ENCODE measurements at places on chromosomes 3 and 15.

DNA sequence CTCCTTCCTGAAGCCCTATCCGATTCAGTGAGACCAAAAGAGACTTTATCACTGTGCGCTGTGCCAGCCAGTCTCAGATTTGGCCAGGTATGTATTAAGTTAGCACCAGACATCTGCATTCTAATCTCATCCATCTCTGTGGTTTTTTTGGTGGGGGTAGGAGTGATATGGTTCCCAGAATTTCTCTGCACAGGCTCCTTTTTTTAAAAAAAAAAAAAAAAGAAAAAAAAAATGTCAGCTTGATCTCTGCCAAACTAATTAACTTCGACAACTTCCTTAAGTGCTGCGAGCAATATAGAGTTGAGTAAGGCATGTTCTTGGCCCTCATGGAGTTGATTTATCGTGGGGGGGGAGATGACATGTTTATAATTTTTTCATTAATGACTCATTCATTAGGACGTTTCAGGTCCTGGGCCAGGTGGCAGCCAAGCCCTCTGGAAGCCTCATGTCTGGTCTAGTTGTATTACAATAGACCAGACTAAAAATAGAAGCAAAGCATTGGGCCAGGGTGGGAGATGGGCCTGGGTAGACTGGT lies 12.9 kb downstream of the SLCO3A1 start:
- no peaks in the 10 kb centered on the region for H3K4me1 ChIP-seq
- DNase-seq = no peak
- H3K4me3 ChIP-seq = no peak overlapping the region
- no peaks in the 10 kb centered on the region for H3K27me3 ChIP-seq
- no peaks in the 10 kb centered on the region for H3K36me3 ChIP-seq
- peak overlapping the region; percentile 83 for H3K27ac ChIP-seq

GRCh38 chr3:134148534-134148933 lies 102.1 kb downstream of the RYK start:
- H3K4me3 ChIP-seq = no peak overlapping the region
- peaks cover 30% of the 10 kb centered on the region for H3K36me3 ChIP-seq
- H3K27ac ChIP-seq = no peak overlapping the region
- no peak for DNase-seq

DNA sequence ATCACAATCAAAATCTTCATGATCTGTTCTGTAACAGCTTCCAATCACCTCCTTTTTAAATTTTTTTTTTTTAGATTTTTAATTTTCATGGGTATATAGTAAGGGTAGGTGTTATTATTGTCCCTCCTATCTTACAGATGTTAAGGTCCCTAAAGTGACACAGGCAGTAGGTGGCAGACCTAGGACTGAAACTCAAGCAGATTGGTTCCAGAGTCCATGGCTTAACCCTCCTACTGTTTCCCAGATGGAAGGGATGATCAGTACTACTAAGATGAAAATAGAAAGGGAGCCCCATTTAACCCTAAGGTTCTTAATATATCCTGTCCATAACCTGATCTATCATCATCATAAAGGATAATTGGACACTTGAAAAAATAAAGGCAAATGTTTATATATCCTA lies 57.1 kb downstream of the CHAC1 start:
- H3K36me3 ChIP-seq = peaks cover 22% of the 10 kb centered on the region
- DNase-seq = no peak

DNA sequence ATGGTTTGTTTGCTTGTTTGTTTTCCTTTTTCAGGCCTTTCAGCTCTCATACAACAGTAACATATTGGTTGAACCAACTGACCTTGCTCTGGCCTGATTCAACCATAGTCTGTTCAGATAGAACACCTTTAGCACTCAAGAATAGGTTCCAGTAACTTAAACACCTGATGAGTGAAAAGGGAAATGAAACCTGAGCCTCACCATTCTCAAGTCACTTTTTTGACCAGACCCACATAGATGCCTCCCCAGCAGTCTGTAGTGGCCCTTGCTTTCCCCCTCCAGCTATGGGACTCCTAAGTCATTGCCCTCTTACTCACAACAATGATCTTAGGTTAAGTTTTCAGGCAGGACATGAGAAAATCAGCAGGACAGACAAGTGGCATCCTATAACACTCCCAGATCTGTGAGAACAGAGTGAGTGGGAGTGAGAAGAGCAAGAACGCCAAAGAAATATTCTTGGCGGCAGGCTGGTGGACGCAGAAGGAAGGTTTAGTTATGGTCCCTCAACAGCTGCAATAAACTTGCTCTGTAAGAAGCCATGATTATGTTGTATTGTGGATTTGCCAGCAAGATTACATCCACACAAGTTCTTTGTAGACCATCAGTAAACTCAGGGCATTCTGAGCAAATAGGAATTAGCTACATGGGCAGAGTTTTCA lies 367.5 kb downstream of the MECOM start:
- no peak overlapping the region for H3K27ac ChIP-seq
- H3K36me3 ChIP-seq = no peaks in the 10 kb centered on the region
- DNase-seq = no peak
- no peaks in the 10 kb centered on the region for H3K4me1 ChIP-seq

GRCh38 chr3:174937478-174937877 lies 78.3 kb downstream of the NAALADL2 start:
- no peaks in the 10 kb centered on the region for H3K36me3 ChIP-seq
- no peak overlapping the region for H3K27ac ChIP-seq
- no peak for DNase-seq

DNA sequence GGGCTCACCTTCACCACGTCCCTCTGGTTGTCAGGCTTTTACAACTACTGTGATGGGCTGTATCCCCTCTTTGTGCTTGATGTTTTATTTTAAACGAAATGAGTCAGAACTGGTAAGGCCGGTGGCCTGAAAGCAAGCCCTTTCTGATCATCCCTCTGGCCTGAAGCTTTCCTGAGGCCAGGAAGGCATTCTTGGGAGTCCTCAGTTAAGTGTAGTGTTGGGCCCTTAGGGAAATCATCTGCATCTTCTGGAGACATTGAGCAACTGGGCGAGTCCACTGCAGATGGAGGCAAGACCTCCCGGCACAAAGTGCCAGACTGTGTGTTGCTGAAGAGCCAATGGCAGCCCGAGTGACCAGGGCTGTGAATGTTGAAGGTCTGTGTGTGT lies 33.0 kb upstream of the AMOTL2 start:
- no peak overlapping the region for H3K27ac ChIP-seq
- H3K4me3 ChIP-seq = peak overlapping the region; percentile 49
- no peaks in the 10 kb centered on the region for H3K27me3 ChIP-seq
- no peaks in the 10 kb centered on the region for H3K36me3 ChIP-seq
- no peaks in the 10 kb centered on the region for H3K4me1 ChIP-seq
- peak; percentile 39 for DNase-seq

GRCh38 chr3:160586679-160587078 lies 21.3 kb upstream of the KPNA4 start:
- no peaks in the 10 kb centered on the region for H3K36me3 ChIP-seq
- no peak overlapping the region for H3K4me3 ChIP-seq
- no peak for DNase-seq

DNA sequence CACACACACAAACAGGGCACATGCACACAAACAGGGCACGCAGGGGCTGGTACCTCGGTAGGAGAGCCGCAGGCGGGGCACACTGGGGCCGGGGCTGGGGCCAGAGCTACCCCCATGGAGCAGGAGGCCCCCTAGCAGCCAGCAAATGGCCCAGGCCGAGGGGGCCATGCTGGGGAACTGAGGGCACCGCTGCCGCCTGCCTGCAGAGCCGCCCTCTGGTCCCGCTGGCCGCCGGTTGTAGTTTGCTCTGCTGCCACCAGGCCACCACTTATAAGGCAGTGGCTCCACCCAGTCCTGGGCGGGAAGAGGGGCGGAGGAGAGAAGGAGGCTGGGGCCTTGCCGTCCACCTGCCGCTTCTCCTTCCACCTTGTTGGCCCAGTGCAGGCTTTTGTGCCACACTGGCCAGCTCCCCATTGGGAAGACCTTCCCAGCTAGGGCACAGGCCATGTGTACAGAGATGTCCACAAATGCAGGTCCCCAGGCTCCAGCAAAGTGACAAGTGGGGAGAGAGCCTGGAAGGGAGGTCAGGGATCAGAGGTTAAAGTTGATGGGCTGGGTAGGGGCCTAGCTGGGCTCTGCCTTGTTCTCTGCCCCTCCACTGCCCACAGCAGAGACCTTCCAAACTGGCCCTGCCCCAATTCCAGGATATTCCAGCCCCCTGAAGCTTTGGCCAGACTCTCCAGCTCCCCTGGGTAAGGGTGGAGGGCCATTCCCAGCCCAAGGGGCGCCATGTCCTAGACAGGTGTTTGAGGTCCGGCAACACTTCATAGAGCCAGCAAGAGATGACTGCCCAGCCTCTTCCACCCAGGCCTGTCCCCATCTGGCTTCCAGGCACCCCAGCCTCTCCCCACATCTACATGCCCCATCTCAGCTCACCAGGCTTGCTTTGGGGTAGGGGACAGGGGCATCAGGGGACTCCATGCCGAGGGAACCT lies at the start of gene SEMA3G:
Gene SEMA3G (minus strand): TSS at position 244 of the 934 bp plus-strand sequence. CDS start 76 bp downstream, at position 168.
- peaks cover 9% of the 10 kb centered on the region for H3K4me1 ChIP-seq
- peaks cover 10% of the 10 kb centered on the region for H3K36me3 ChIP-seq
- no peak within 1 kb of the TSS for H3K27ac ChIP-seq
- no peaks in the 10 kb centered on the region for H3K27me3 ChIP-seq
- peak; percentile 69 for DNase-seq

DNA sequence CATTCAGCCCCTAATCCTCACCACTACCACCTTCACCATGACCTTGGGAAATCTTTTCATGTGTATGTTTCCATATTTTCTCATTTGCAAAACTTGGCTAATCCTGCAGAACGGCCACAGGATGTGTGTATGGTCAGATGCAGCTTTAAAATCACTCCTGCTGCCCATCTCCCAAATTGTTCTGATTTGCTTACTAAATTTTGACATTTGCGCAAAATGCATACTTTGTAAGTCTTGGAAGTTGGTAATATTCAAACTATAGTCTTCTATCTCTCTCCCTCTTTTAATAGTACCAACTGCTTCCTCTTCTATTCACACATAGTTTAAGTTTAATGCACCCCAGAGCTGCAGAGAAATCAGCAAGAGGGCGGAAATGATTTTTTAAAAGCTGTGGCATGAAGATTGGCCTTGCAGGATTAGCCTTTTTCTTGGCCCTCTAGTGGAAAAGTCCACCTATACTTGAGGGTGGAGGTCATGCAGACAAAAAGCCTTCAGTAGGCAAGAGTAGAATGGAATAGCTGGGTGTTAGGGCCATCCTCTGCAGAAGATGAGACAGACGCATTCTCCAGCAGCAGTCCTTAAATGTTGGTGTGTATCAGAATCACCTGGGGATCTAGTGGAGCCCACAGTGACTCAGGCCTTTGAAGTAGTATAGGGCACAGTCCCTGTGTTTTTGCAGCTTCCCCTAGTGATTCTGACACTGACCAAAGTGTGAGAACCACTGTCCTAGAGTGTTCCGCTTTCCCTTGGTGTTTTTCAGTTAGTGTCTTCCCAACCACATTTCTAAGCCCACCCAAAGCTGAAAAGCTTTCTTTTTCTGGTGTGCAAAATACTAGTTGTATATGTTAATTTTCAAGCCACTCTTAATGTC lies 181.7 kb downstream of the CHST2 start:
- H3K4me3 ChIP-seq = no peak overlapping the region
- H3K36me3 ChIP-seq = no peaks in the 10 kb centered on the region
- no peaks in the 10 kb centered on the region for H3K27me3 ChIP-seq
- no peak for DNase-seq

GRCh38 chr15:88625943-88626741 lies 5.0 kb downstream of the AEN start:
- H3K36me3 ChIP-seq = no peaks in the 10 kb centered on the region
- peaks cover 43% of the 10 kb centered on the region for H3K4me1 ChIP-seq
- H3K27me3 ChIP-seq = no peaks in the 10 kb centered on the region
- no peak overlapping the region for H3K4me3 ChIP-seq
- DNase-seq = no peak

DNA sequence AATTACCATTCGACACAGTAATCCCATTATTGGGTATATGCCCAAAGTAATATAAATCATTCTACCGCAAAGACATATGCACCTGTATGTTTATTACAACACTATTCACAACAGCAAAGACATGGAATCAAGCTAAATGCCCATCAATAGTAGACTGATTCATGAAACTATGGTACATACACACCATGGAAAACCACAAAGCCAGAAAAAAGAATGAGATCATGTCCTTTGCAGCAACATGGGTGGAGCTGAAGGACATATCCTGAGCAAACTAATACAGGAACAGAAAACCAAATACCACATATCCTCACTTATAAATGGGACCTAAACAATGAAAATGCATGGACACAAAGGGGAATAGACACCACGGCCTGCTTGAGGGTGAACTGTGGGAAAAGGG lies 11.1 kb upstream of the MCF2L2 start:
- no peaks in the 10 kb centered on the region for H3K27me3 ChIP-seq
- H3K4me1 ChIP-seq = no peaks in the 10 kb centered on the region
- no peak overlapping the region for H3K4me3 ChIP-seq
- no peak for DNase-seq

DNA sequence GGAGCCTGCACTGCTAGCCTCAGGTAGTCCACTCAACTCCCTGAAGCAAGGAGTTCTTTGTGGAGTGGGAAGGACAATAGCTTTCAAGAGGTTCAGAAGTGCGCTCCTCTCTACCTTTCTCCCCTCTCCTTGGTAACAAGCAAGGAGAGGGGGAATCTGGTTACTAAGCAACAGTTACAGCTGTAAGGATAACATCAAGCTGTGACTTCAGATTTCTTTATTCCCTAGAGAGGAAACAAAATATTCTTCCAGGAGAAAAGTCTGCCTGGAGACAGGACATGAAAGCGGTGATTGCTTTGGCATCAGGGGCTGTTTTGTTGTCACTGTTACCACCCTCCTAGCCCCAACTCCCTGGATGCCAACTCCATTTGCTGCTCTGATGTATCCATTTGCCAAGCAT lies 70.4 kb downstream of the TRANK1 start:
- H3K4me1 ChIP-seq = peaks cover 5% of the 10 kb centered on the region
- no peak overlapping the region for H3K27ac ChIP-seq
- DNase-seq = no peak

- H3K36me3 ChIP-seq = no peaks in the 10 kb centered on the region
- H3K4me1 ChIP-seq = no peaks in the 10 kb centered on the region
- no peak overlapping the region for H3K27ac ChIP-seq
- H3K27me3 ChIP-seq = no peaks in the 10 kb centered on the region
These were observed 13.9 kb upstream of the PODXL2 start for GRCh38 chr3:127614928-127615589.

GRCh38 chr3:158685159-158685558 lies 12.7 kb upstream of the LXN start:
- H3K4me1 ChIP-seq = no peaks in the 10 kb centered on the region
- H3K36me3 ChIP-seq = no peaks in the 10 kb centered on the region
- no peak overlapping the region for H3K27ac ChIP-seq
- DNase-seq = no peak

DNA sequence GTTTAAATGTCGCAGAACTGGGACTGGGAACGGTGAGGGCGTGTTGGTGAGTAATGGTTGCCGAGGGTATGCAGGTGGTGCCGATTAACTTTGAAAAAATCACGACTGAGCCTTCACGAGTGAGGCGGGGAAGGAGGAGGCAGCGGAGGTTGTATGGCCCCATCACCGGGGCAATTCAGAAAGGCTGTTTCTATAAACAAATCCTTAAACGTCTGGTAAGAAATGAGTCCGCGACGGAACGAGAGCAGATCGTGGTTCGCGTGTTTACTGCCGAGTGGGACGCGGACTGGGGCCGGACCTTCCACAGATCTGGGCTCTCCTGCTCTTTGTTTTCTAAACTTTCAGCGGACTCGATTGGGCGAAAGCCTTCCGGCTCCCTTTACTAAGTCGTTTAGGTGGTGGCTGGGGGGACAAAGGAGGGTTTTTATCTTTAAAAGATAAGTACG lies 2.7 kb downstream of the IGF1R start:
- peak overlapping the region; percentile 96 for H3K27ac ChIP-seq
- H3K27me3 ChIP-seq = no peaks in the 10 kb centered on the region
- no peaks in the 10 kb centered on the region for H3K36me3 ChIP-seq
- H3K4me1 ChIP-seq = peaks cover 10% of the 10 kb centered on the region
- H3K4me3 ChIP-seq = peak overlapping the region; percentile 90
- DNase-seq = no peak
